ENCODE measurements at places on chromosomes 13 and 19. TPM values are rescaled to one million over a fixed set of nuclear protein-coding genes. Genes with fewer than 3 reads are reported as not detected.

Gene CRX
- total RNA-seq, result not detected

Gene KLK5
- not detected for total RNA-seq

Gene GIPR
- total RNA-seq, result 0.52 TPM

Gene RUBCNL
- 2.7 TPM for total RNA-seq

Gene BST2
- total RNA-seq, result 63.1 TPM

Gene ZNF567
- 4.4 TPM for total RNA-seq

Gene APOC4
- not detected for total RNA-seq

Gene B3GNT3
- total RNA-seq, result not detected

Gene UHRF1
- 23.0 TPM for total RNA-seq

Gene KLK14
- not detected for total RNA-seq

Gene SIAH3
- total RNA-seq, result not detected

Gene LILRB5
- not detected for total RNA-seq

Gene C19orf38
- total RNA-seq, result 0.65 TPM

Gene FAM124A
- total RNA-seq, result 1.4 TPM

Gene GJB2
- total RNA-seq, result 0.07 TPM

Gene CYP4F8
- total RNA-seq, result not detected

Gene IGFL3
- total RNA-seq, result not detected

Gene SIGLEC14
- total RNA-seq, result not detected

Gene ZNF568
- total RNA-seq, result 16.2 TPM

Gene ZNF723
- not detected for total RNA-seq

Gene NLRP12
- total RNA-seq, result not detected

Gene ZNF549
- total RNA-seq, result 7.2 TPM

Gene PSG11
- not detected for total RNA-seq

Gene PRTN3
- not detected for total RNA-seq

Gene ZNF296
- 0.07 TPM for total RNA-seq

Gene CABP5
- total RNA-seq, result not detected

Gene TICAM1
- total RNA-seq, result 5.5 TPM

Gene DIAPH3
- 4.7 TPM for total RNA-seq

Gene MATK
- not detected for total RNA-seq

Gene SERPINE3
- not detected for total RNA-seq

Data from smooth muscle cell of the pulmonary artery (primary cell).